Activated naive CD4-positive, alpha-beta T cell treated with Interleukin-2 at 50 U/mL for 16 hours (primary cell): ENCODE measurements at places on chromosomes 13 and 19.

GRCh38 chr19:3821857-3822364 lies 35.7 kb upstream of the MATK start:
- DNase-seq: peak; percentile 92

GRCh38 chr13:58080806-58081205 lies 449.3 kb downstream of the PCDH17 start:
- no peak for DNase-seq

GRCh38 chr13:77409412-77409811 lies 82.5 kb upstream of the MYCBP2 start:
- DNase-seq: no peak

GRCh38 chr13:36912369-36912768 lies 7.7 kb downstream of the SMAD9 start:
- DNase-seq: no peak

GRCh38 chr13:37576601-37577000 lies 22.0 kb downstream of the POSTN start:
- no peak for DNase-seq

GRCh38 chr13:30577401-30577852 lies 40.3 kb upstream of the USPL1 start:
- DNase-seq: peak; percentile 54

GRCh38 chr19:39230096-39230764 lies 14.6 kb downstream of the IFNL3 start:
- no peak for DNase-seq

- no peak for DNase-seq
Measured at GRCh38 chr19:33437393-33437820, 63.9 kb downstream of the CEBPG start.

GRCh38 chr13:36074659-36075058 lies 56.5 kb downstream of the DCLK1 start:
- DNase-seq: no peak

- DNase-seq: no peak
Measured at GRCh38 chr13:88104576-88104975, 433.4 kb downstream of the SLITRK5 start.

DNA sequence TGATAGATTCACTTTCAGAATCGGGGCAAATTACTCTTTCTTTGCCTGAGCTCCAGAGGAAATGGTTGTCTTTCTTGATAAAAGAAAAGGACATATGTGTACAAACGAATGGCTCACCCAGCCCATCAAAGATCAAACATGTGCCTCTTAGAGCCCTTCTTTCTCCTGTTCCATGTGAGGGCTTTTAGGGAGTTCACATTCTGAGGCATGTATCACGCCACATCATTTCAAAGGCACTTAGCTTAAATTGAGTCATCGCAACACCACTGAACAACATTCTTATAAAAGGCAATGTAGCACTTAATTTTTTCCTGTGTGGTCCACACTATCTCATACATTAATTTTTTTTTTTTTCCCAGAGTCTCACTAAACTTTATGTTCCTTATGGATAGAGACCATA lies 521.0 kb downstream of the SUCLA2 start:
- no peak for DNase-seq

DNA sequence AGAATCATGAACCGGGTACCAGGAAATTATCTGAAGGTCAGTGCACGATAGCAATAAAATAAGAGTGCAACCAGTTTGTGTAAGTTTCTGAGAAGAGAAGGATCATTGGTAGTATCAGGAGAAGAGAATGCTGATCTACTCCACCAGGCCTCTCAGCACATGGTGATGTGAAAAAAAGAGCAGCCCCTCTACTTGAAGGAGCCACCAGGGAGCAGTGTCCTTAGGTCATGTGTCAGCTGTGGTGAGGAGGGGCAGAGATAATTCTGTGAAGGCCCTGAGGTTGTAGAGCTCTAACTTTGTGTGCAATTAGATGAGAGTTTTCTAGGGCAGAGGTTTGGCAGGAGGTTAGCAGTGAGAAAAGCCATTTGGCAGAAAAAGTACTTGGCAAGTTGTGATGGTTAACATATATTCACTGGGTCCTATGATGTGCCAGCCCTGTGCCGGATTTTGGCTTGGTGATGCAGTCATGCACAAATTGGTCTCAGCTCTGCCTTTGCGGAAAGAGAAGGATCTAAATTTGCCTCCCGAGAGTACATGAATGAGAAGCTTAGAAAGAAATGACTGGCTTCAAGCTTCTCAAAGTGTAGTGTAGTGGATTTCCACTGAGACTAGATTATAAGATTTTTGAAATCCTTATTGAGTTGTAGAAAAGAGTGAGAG lies 19.2 kb upstream of the ZC3H13 start:
- no peak for DNase-seq

DNA sequence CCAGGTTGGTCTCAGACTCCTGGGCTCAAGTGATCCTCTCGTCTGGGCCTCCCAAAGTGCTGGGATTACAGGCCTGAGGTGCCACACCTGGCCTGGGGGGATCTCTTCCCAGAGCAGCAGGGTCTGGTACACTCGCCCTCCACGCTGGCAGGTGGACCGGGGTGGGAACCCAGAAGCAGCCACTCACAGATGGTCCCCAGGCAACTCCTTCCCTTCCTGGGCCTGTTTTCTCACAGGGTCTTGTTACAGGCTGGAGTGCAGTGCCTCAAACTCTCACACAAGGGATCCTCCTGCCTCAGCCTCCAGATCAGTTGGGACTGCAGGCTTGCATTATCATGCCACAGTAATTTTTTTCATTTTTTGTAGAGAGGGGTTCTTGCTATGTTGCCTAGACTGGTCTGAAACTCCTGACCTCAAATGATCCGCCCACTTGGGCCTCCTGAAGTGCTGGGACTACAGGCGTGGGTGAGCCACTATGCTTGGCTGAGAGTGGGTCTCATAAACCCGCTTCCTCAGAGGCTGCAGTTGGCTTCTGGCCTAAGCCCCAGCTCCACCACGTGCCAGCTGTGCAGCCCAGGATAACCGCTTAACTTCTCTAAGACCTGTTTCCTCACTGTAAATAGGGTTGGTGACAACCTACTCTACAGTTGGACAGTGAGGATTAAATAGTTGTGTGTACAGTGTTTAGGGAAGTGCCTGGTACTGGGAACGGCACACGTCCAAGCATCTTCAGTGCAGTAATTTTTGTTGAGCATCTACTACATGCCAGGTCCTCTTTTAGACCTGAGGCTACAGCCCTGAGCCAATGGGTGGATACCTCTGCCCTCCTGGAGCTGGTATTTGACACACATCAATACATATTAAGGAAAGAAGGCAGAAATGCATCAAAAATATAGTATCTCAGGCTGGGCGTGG lies 871 bp upstream of the CCER2 start:
- no peak for DNase-seq

- DNase-seq: no peak
Measured at GRCh38 chr13:45838171-45838745, 13.3 kb downstream of the SIAH3 start.

GRCh38 chr13:24802074-24802473 lies 38.1 kb downstream of the RNF17 start:
- no peak for DNase-seq

GRCh38 chr19:30428092-30428680 lies 56.0 kb downstream of the ZNF536 start:
- no peak for DNase-seq

- DNase-seq: no peak
Measured at GRCh38 chr19:6608940-6609339, 18.0 kb upstream of the CD70 start.

DNA sequence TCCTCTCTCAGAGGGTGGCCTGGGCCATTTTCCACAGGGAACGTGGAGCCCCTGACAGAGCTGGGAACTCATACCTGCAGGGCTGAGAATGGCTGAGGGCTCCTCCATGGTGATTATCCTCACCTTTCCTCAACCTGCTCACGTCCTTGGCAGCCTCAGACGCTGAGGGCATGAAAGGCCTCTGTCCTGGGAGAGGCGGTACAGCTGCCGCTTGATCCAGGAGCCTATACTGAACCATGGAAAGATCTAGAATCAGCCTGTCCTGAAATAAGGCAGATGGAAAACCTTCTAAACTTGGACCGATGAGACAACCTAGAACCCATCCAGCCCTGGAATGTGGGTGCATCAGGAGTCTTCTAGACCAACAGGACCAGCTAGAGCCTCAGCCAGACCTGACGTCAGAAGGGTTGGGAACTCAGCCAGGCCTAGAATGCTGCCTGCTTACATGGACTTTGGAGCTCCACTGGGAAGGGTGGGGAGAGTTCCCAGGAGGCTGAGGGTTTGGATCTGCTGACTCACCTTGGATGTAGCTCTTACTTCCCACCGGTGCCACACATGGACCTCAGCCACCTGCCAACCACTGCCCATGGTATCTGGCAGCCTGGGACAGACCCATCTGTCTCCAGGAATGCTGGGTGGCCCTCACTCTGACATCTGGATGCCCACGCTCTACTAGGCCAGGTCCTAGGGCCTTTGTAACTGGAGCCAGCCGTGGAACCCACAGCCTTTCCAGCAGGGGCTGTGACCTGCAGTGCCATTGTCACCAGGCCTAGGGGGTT lies 7.5 kb downstream of the KCTD15 start:
- no peak for DNase-seq

DNA sequence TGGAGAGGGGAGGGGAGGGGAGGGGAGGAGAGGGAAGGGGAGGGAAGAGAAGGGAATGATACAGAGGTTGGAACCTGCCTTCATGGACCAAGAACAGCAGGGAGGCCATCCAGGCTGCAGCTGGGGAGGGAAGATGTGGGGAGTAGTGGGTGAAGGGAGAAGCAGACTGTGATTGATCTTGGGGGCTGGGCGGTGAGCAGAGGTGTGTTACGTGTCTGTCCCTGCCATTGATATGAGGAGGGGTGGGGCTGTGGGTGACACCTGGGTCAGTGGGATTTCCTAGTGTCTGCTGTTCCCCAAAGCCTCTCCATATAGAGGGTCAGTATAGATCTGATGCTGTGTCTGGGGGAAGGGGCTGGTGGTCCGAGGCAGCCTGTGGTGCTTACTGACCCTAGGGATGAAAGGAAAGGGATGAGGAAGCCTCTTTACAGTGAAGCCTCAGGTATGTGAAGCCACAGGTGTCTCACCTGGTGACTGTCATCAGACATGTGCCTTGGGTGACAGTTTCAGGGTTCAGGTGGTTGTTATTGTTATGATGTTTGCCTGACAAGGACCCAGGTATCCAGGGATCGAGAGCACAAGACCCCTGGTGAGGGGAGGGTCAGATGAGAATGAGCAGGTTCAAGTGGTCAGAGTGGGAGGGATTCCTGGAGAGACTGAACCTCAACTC lies 18.7 kb upstream of the CEACAM1 start:
- no peak for DNase-seq

DNA sequence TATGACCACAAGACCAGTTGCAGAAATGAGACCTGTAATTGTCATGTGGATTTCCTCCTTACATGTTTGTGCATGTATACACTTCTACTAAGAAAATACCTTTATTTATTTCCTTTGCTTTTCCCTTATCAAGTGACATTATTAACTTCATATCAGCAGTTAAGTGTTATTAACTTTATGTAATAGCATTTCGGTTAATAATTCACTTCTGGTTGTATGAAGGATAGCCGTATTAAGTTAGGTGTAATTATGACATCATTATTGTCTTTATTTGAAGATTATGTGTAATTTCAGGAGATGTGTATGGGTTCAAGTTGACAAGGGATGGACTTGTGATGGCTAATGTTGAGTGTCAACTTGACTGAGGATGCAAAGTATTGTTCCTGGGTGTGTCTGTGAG lies 881.2 kb upstream of the ATXN8OS start:
- no peak for DNase-seq

GRCh38 chr13:96072392-96072791 lies 17.5 kb upstream of the HS6ST3 start:
- DNase-seq: no peak

DNA sequence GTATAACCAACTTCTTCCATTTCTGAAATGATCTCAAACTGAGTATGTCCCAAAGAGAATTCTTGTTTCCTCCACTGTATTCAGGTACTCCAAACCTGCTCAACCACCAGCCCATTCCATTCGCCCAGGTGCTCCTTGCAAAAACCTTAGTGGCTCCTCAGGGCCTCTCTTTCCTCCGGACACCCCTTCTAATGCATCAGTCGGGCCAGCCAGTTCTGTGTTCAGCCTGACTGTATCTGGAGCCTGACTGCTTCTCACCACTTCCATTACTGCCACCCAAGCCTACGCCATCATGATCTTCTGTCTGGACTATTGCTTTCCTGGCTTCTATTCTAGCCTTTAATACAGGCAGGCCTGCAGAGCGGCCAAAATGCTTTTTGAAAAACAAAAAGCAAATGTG lies 1.5 kb downstream of the PHF11 start:
- DNase-seq: peak; percentile 16

DNA sequence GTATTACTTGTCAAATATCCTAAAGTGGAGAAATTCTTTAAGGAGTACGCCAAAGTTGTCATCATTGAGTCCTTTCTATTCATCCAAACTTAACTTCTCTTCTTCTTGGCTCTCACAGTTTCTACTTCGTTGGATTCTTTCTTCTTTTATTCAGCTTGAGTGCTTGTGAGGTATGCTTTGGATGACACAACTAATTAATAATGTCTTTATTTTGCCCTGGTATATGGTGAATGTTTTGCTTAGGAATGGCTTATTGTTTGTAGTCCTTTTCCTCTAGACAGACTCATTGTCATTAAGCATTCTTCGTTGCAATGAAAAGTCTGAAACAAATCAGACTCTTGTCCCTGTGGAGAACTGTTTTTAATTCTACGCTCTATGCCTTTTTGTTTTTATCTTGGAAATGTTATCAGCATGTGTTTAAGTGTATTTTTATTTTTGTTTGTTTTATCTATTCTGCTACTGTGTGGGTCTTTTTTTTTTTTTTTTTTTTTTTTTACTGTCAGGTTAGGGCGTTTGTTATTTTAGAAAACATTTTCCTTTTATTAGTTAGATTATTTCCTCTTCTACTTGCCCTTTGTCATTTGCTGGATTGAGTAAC lies 471.5 kb downstream of the GPC6 start:
- no peak for DNase-seq

GRCh38 chr13:107387525-107387924 lies 819.6 kb upstream of the ARGLU1 start:
- no peak for DNase-seq

GRCh38 chr19:17234911-17235299 lies 8.9 kb downstream of the OCEL1 start:
- peak; percentile 73 for DNase-seq

DNA sequence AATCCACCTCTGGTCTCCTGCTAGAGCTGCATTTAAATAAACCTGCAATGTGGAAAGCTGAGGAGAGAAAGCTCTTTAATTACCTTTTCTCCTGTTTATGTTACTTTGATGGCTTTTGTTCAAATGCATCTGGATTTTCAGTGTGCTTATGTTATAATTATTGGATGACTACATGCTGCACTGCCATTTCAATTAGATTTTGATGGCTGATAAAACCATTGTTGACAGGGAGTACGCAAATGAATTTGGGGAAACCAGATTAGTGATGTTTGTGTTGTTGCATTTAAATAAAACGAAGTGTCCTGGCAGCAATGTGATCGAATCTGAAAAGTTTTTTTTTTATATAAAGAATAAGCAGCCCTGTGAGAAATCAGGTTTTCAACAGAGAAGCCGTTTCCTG lies 799.8 kb downstream of the DIAPH3 start:
- no peak for DNase-seq

DNA sequence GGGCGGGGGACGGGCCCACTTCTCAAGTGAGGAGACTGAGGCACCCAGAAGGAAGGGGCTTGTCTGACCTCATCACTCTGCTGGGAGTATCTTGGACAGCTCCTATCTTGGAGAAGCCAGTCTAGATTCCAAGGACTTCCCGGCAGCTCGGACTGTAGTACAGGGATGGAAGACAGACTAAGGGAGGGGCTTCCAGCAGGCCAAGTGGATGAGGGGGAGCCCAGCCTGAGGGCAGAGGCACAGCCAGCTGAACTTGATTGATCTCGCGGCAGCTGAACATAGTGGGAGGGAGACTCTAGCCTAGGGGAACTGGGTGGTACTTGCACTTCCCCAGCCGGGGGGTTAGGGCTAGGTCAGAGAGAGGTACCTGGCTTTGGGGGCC lies 711 bp downstream of the CILP2 start:
- DNase-seq: no peak

GRCh38 chr13:45915686-45916439 lies 64.3 kb upstream of the SIAH3 start:
- DNase-seq: no peak
